ENCODE measurements at places on chromosomes 6 and 20.

DNA sequence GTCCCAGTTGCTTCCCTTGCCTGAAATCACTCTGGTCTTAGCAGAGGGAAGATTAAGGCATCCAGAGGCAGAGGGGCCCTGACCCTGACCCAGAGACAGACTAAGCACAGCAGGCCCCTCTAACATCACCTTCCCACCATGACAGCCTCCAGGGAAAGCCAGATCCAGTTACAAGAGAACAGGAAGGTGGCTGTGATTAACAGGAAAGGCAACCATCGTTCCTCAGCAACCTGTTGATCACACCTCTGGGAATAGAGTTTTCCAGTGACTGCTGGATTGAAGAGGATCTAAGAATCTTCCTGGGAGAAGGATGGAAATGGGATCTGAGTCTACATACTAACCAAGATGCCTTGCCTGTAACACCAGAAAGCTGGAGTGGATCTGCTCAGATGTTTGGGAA, 5.2 kb upstream of the TREM1 start:
- DNase-seq = no peak

- DNase-seq = no peak
These were observed 148.6 kb downstream of the LRRC1 start for GRCh38 chr6:53943395-53943794.

GRCh38 chr20:17708675-17709360, 9.1 kb downstream of the BANF2 start:
- no peak for DNase-seq

DNA sequence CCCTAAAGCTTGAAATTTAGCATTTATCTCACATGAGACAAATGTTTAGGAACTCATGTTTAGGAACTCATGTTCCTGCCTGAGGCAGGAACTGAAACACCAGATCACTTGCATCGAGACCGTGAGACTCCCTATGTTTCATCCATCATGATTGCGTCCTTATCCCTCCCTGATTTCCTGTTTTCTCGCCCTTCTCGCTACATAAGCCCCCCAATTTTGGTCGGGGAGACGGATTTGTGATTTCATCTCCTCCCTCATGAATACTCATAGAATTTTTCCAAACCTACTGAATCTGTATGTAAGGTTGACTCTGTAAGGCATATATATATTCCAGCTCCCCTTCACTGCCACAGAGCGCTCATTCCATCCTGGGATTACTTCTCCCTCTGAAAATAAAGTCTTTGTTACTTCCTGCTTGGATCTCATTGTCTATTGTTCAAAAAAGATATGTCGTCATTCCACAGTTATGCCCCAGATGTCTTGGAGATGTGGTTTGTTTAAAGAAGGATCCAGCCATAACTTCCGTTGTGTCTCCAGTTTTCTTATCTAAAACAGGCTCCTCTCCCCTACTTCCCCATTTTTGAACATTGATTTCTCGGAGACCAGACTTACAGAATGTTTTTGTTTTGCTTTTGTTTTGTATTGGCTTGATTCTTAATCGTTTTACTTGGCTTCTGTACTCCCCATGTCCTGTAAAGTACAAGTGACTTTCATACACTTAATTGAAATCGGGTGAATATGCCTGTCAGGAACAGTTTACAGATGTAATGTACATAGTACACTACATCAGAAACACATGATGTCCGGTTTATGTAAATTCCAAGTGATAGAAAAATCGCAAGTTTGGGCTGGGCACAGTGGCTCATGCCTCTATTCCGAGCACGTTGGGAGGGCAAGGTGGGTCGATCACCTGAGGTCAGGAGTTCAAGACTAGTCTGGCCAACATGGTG, 118.7 kb downstream of the HFE start:
- DNase-seq = no peak

DNA sequence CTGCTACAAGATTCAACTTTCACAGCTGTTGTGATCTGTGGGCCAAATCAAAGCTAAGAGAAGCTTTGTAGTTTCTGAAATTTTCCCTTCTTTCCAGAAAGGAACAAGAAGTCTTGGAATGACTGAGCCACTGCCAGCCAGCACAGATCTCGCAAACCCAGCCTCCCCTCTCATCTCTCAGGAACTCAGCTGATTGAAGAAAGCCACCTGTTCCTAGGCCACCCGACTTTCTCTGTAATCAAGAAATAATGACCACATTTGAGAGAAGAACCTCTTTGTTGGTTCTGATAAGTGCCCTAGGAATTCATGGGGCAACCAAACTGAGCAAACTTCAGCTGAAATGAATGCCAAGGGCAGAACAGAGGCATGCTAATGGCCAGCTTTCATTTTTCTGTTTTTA, 61.7 kb downstream of the HDGFL1 start:
- DNase-seq = no peak

GRCh38 chr20:63167026-63167917, 48.7 kb downstream of the YTHDF1 start:
- no peak for DNase-seq

- no peak for DNase-seq
These were observed 315.9 kb downstream of the NKAIN2 start for GRCh38 chr6:124119596-124119995.

GRCh38 chr6:109447878-109448555, 7.5 kb downstream of the SMPD2 start:
- no peak for DNase-seq

DNA sequence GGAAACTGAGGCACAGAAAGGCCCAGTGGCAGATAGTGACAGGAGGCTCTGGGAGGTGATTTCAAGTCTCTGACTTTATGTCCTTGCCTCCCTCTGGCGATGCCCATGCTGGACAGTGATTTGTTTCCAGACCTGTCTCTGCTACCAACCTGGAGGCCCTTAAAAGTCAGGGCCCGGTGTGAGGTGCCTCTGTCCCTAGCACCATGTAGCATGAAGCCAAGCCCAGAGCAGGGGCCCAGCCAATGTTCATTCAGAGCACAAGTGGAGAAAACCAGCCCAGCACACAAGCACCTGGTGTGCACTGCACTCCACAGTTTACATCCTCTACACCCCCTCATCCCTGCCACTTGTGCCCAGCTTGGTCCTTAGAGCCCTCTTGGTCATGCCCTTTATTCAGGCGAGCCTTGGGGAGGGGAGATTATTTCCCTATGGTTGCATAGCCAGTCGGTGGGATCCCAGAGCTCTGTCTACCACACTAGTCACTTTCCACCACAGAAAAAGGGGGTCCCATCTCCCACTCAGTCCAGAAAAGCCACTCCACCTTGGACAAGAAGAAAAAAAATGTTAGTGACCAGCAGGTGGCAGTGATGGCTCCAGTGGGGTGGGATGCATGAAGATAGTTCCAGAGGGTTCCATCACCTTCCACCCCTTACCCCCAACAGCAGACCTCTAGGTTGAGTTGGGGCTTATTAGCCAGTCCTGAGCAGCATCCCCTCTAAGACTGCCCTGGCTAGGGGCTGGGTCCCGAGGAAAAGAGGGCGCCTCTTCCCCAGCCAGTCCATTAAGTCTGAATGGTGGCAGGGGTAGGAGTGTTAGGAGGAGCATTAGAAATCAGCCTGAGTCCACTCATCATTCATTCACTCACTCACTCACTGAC, 30.9 kb downstream of the KIAA1755 start:
- DNase-seq = no peak

DNA sequence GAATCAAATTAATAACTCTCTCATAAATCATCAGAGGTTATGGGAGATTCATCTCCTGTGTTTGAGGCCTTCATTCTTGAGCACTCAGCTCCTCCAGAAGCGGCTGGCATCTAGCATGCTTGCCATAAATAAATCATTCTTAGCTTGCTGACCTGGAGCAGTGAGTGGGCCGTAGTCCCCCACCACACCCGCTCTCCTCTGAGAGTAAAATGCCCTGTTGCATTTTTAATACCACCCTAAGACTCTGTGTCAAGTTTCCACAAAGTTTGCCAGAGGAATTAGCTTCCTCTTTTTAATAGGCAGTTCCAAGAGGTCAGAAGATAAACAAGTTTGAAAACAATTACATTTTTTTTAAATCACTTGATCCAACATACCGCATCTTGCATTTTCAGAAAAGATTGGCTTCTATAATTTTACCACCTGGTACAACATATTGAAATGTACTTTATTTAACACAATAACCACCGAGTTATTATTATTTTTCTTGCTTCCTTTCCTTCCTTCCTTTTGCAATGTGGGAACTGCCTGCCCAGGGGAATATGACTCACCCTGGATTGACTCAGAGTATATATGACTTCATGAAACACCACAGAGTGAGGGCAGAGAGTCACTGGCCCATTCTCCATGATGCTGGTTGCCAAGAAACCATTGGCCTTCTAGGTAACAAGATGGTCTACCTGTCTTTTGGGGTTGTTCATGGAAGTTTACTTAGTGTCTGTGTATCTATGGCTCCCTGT, 29.4 kb upstream of the CLIC5 start:
- no peak for DNase-seq

DNA sequence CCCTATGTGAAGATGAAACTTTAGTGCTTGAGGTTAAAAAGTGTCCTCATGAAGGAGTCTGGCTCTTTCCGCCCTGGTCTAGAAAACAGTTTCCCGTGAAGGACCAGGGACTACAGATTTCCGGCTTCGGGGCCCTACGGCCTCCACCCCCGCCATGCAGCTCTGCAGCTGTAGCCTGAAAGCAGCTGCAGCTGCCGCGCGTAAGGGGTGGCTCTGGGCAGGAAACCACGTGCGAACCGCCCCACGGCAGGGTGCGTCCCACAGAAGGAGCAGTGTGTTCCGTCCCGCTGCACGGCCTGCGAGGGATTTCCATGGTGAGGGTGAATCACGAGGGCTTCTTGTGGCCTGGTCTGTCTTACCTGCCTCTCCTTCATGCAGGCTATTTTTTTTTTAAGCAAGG, 117.0 kb downstream of the ERMARD start:
- peak; percentile 23 for DNase-seq

- DNase-seq = no peak
These were observed 76.9 kb downstream of the SMOC2 start for GRCh38 chr6:168517742-168518347.

DNA sequence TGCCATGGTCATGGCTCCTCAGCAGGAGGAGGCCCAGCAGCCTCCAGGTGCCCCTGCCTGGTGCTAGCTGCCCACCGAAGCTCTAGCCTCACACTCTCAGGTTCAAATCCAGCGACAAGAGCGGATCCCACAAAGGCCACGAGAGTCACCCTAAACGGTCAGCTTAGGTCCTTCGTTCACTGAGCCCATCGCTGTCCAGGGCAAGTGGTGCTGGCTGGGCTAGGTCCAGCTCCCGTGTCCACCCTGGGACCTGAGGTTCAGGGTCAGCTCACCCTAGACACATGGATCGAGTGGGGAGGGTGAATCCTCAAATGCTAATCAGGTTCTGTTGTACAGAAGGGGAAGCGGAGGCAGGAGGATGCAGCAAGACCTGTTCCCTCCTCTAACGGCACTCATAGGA, 171.9 kb upstream of the SULF2 start:
- DNase-seq = no peak

DNA sequence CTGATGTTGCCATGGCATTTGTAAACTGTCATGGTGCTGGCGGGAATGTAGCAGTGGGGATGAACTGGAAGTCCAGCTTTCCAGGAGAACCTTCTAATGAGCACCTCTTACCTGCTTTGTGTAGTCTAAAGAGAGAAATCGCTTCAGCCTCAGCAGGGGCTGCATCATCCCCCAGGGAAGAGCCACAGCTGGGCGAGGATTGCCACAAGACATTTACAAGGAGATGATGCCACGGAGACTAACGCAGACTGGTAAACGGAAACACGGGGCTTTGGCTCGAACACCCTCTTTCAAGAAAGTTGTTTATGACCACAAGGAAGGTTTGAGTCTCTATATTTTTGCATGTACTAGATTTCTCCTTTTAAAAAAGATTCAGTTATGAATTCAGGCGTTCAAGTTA, 72.9 kb downstream of the CDH26 start:
- no peak for DNase-seq

- DNase-seq = no peak
These were observed 13.7 kb downstream of the RIPK1 start for GRCh38 chr6:3081960-3082359.

DNA sequence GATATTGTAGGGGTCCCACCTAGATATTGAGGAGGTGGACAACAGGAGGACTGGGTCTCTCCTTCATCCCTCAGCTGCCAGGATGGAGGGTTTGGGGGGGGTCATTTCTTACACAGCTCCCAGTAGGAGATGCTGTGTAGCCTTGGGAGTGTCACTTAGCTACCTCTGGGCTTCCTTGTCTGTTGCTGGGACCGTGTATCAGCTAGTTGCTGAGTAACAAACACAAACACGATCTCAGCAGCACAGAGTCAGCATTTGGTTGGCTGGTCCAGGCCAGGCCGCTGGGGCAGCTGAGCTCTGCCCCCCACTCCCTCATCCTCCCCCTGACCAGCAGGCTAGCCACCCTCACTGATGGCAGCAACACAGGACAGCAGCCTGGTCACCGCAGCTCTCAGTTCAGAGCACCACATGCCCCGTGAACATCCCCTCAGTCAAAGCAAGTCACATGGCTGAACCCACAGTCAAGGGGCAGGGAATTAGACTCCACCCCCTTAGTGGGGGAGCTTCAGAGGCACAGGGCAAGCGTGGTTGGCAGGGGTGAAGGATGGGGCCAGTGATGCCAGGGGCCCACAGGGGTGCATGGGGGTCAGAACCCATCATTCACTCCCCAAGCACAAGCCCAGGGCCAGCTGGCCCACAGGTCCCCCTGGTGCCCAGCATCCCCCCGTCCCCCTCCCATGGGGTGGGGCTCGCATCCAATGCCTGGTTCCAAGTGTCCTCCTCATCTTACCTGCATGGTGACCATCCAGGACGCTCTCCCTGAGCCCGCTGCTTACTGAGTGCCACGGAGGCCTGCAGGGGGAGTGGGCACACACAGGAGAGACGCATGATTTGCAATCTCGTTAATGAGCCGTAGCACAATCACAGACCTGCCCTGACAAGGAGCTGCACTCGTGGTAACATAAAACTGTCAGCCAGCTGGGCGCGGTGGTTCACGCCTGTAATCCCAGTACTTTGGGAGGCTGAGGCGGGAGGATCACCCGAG, 112.4 kb downstream of the TAF4 start:
- DNase-seq = no peak

DNA sequence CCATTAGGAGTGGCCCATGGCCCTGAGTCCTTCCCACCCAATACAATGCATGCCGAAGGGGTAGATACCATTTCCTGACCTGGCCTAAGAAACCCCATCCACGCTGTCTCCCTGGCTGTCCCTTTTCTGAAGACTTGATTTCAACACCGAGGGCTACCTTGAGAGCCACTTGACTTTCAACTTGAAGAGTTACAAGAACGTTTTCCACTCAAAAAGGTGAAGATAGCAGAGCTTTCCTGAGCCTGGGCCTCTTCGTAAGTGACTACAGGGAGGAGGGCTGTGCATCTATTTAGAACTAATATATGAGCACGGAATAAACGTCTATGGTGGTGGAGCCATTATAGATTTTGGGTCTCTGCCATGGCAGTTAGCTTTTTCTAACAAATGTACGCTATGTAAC, 14.4 kb upstream of the PPP1R14C start:
- no peak for DNase-seq

- no peak for DNase-seq
These were observed 95.8 kb downstream of the TMEM242 start for GRCh38 chr6:157227202-157228166.

- no peak for DNase-seq
These were observed 33.5 kb upstream of the POU3F2 start for GRCh38 chr6:98800866-98801265.

Data from stimulated activated CD8-positive, alpha-beta memory T cell treated with anti-CD3 and anti-CD28 coated beads, Interleukin-4, amount 100 ng/mL, for 1 hour (primary cell).